ENCODE measurements at places on chromosomes 2 and 18.

DNA sequence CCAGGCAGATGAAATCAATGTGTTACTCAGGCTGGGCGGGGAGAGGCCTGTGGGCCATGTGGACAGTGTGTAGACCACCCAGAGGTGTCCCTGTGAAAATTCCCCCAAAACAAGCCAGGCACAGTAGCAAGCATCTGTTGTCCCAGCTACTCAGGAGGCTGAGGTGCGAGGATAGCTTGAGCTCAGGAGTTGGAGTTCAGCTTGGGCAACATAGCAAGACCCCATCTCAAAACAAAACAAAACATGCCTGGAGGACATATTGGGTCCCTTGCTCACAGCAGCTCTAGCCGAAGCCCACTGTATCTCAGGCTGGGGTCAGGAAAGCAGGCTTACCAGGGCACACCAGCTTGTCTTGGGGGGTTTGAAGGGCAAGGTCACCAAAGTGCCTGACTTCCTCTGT lies 4.3 kb upstream of the PTMA start:
- no peak for DNase-seq

GRCh38 chr18:48833701-48834412 lies 116.9 kb downstream of the SMAD7 start:
- no peak for DNase-seq

GRCh38 chr2:19746611-19747309 lies 155.0 kb downstream of the TTC32 start:
- no peak for DNase-seq

- no peak for DNase-seq
Measured at GRCh38 chr2:207319316-207319715, 153.6 kb upstream of the KLF7 start.

Data from NCI-H510A (cell line).